ENCODE measurements at places on chromosomes 2 and 18. TPM values are rescaled to one million over a fixed set of nuclear protein-coding genes. Genes with fewer than 3 reads are reported as not detected.

DNA sequence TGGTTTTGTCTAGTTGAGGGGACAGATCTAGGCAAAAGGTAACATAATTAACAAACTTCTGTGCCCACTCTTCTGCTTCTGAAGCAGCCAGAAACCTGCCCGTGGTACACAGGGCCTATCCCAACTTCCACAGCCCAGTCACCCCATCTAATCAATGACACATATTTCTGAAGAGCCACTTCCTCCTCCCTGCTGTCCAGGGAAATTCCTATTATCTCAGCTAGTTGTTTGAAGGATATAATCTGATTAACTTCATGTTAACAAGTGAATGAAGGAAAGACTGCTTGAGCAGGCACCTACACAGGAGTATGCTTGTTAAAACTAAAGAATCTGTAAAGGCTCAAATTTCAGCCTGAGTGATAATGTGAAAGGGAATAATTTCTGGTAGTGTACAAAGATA is 61.4 kb downstream of the CCDC148 start:
- DNase-seq, result no peak

DNA sequence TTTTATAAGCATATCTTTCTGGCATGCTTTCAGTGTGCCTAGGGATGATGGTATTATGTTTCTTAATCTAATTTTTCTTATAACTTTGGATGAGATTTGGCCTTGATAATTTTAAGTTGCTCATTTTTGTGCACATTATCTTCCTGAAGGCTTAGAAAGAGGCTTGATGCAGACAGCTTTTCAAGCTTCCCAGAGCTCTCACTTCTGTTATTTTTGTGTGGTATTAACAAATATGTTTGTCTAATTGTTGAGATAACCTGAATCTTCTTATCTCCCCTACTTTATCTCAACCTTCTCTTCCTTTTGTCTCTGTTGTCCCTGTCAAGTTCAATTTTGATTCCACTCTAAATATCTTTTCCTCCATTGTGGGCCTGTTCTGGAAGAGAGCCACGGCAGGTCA is 113.2 kb upstream of the LRRTM1 start:
- DNase-seq, result no peak

DNA sequence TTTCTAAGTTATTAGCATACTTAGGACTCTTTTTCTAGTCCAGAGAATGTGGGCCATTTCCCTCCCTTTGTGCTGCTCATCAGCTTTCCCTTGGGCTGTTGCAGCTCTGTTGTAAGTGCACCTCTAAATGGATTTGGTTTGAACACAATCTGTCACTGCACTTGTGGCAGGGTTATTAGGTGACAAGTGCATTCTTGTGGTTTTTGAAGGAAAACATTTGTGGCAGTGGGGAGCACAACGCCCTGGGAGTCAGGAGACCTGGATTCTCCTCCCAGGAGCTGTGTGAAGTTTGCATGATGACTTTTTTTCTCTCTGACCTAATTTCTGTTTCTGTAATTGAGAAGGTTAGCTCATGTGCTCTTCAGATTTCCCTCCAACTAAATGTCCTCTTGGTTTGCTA is 630.9 kb upstream of the FAM98A start:
- no peak for DNase-seq

DNA sequence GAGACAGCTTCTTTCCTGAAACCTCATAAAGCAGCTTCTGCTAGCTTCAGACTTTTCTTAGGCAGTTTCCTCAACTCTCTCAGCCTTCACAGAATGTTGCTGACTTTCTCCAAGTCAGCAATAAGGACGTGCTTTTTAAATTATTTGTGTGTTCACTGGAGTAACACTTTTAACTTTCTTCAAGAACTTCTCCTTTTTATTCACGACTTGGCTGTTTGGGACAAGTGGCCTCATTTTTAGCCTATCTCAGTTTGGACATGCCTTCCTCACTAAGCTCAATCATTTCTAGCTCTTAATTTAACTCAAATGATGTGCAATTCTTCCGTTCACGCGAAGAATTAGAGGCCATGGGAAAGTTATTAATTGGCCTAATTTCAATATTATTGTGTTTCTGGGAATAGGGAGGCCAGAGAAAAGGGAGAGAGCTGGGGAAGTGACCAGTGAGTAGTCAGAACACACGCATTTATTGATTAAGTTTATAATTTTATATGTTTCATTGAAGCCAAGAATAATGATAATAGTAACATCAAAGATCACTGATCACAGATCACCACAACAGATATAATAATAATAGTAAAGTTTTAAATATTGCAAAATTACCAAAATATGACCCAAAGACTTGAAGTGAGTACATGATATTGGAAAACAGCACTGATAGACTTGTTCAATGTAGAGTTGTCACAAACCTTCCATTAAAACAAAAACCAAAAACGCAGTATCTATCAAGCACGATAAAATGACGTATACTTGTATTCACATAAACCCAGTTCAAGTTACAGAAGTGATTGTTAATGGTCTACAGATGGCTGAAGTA is 4.8 kb downstream of the REG1A start:
- no peak for DNase-seq

DNA sequence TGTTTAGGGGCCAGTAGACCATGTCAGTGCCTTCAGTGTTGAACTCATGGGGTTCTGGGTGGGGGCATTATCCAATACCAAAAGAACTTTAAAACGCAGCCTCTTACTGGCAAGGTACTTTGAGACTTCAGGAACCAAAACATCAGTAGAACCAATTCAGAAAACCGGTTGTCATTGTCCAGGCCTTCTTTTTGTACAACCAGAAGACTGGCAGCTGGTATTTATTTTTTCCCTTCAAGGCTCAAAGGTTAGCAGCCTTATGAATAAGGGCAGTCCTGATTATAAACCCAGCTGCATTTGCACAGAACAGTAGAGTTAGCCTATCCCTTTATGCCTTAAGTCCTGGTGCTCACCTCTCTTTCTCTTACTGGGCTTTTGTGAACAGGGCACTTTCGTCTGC is 113.8 kb upstream of the EML6 start:
- no peak for DNase-seq

The SLC9A4 gene
- polyA plus RNA-seq, result 0.29 TPM

DNA sequence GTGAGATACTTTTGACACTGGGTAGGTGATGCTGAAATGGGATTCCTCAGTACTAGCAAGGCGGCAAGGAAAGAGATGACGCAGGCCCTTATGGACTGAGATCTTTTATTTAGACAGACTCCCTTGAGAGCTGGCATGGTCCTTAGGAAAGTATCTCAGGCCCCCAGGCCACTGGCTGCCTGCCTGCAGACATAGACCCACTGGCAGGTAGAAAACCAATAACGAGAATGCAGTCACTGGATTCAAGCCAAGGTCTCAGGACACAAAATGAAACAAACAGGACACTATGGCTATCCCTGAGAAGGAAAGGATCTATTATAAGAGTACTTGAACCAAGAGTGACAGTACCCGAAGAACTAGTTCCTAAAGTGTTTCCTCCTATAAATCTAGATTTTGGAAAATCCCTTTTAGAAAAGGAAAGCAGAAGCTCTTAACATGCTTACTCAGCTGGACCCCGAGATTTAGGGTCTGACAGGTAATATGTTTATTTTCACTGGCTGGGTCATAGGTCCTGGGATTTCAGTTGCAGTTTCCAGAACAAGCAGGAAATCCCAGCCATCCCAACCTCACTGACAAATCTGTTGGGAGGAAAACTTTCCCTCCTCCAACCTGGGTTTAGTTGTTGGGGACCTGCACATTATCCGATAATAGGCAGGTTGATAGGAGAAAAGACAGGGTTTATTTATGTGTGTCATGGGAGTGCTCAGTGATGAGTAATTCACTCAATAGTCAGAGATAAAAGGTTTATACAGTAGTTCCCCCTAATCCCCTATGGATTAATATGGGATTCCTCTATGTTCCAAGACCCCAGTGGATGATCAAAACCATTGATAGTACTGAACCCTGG is 44.5 kb downstream of the COMMD1 start:
- DNase-seq, result no peak

The CKAP2L gene
- 4.0 TPM for polyA plus RNA-seq

- no peak for DNase-seq
Measured at GRCh38 chr2:9954136-9954535, 2.6 kb downstream of the GRHL1 start.

DNA sequence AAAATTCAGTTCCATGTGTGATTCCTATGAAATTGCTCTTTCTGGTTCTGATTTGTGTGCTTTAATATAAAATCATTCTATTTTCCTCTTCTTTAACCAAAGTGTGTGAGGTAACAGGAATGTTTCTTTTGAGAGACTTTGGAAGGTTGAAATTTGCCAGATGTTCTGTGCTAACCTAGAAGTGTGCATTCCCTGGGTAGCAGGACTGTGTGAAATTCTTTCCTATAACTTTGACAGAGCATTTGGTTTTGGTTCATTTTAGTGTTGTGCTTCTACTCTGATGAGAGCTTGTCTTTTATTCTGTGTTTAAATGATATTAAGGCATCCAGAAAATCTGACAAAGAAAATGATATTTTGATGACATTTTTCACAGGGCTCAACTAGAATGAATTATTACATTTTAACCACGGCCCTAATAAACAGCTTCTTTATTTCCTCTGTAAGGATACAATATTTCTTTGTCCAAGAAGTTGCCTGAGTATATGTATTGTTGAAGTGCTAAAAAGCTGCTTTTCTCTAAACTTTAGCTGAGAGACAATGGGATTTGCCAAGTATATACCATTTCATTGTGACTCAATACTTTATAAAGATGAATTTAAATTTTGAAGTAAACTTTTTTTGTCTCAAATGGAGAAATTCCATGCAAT is 34.7 kb upstream of the DLX1 start:
- peak; percentile 23 for DNase-seq

DNA sequence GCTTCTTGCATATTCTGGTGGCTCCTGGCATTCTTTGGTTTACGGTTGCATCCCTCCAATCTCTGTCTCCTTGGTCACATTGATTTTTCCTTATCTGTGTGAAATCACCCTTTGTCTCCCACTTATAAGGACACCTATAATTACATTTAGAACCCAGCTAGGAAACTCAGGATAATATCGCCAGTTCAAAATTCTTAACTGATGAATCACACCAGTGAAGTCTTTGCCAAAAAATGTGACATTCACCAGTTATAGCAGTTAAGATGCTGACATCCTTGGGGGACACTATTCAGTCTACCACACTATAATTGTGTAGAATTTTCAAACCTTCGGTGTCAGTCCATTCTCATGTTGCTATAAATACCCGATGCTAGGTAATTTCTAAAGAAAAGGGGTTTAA is 320.2 kb downstream of the TMX3 start:
- no peak for DNase-seq

The CIDEA gene
- not detected for polyA plus RNA-seq

The C2orf80 gene
- not detected for polyA plus RNA-seq

GRCh38 chr18:43757273-43757672 is 480.0 kb upstream of the SYT4 start:
- no peak for DNase-seq

- DNase-seq, result peak; percentile 46
Measured at GRCh38 chr18:48238636-48239035, 170.5 kb downstream of the ZBTB7C start.

Data from cardiac muscle cell (in vitro differentiated cells and primary cell).